ENCODE measurements at places on chromosomes 3 and 15.
A peak's percentile ranks its signal among the peaks of the same experiment; 100 is the strongest.

DNA sequence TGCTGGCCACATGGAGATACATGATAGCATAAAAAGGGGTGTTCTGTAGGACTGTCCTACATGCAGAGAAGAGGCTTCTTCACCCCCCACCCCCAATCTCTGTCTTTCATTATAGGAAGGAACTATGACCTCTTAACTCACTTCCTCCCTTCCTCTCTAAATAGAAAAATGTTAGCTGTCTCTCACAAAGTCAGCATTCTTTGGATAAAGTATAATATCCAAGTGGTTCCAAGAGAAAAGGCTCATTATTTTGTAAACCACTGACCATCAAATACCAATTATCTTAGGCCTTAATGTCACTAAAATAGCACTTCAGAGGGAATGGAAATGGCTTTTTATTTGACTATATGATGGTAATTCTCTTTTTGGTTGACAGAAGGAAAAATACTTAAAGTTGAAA is 95.3 kb upstream of the SLC2A2 start:
- DNase-seq: no peak

DNA sequence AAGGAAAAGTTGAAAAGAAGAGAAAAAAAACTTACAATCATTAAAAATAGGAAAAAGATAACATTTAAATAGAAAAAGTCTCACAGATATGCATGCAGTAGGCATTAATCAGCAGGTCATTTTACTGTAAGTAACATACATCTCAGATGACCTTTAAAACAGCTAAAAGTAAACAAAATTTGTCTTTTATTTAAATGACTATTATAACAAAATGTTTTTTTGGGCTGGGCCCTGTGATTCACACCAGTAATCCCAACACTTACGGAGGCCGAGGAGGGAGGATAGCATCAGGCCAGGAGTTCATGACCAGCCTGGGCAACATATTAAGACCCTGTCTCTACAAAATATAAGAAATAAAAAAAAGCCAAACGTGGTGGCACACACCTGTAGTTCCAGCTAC is 14.7 kb downstream of the IQGAP1 start:
- no peak for DNase-seq

- no peak for DNase-seq
These were observed 31.3 kb downstream of the LIPC start for GRCh38 chr15:58462973-58463663.

DNA sequence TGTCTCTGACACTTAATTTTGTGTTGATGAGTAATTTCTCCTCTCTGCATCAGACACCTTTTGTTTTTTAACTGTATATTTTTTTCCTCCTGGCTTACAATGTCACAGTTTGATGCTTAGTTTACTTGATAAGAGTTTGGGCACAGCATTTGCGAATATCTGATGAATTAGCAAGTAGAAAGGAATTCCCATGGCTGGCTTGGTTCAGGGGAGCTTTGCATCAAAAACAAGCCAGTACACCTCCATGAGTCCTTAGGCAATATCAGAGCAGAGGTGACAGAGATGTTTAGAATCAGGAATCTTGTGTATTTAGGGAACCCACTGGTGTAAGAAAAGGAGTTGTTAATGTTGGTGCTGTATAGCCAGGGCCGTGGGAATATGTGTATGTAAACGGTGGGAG is 9.3 kb downstream of the ARHGEF26 start:
- no peak for DNase-seq

DNA sequence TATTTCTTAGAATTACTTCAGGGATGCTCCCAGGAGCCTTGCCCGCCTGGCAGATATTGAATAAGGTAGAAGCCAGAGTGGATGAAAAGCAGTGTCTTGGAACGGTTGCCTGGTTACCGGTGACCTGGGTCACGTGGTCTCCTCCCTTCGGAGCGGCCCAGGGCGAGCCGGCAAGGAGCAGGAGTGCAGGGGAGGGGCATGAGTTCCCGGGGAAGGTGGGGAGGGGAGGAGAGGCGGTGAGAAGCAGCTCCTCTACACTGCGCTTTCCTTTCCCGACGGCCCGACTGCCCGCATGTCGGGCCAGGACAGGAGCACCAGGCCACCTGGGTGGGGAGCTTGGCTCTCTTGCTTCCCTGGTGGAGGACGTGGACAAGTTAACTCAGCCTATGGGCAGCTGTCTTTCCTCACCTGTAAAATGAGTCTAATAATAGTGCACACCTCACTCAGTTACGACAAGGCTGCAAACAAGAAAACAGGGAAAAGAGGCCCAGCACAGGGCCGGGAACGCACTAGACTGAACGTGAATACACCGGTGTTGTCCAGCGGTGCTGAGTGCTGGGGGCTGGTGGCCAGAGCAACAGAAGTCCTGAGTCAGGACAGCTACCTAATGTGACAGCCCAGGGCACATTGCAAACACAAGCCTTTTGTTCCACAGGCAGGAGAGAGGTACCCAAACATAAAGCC is 198.3 kb downstream of the ADAMTS9 start:
- peak; percentile 61 for DNase-seq

- DNase-seq: no peak
These were observed 6.2 kb upstream of the MAP1A start for GRCh38 chr15:43511012-43511885.

- DNase-seq: no peak
These were observed 660 bp downstream of the NECTIN3 start for GRCh38 chr3:111072031-111072921.

DNA sequence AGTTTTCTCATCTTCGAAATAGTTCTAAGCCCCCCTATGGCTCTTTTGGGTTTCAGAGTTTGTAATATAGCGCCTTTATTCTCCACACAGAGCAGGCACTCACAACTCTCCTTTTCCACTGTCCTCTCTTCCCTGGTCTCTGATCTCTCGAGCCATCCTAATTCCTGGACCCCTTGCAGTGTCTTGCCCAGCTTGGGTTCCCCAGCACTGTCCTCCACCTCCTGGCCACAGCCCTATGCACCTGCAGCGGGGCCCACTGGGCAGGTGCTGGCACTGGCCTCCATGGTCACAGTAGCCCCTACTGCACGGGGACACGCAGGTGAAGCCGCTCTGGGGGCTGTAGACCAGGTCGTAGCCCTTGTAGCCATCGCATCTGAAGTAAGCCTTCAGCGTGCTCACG is 27.9 kb downstream of the MUC20 start:
- no peak for DNase-seq

- no peak for DNase-seq
These were observed 83.1 kb downstream of the GAP43 start for GRCh38 chr3:115706311-115706829.

DNA sequence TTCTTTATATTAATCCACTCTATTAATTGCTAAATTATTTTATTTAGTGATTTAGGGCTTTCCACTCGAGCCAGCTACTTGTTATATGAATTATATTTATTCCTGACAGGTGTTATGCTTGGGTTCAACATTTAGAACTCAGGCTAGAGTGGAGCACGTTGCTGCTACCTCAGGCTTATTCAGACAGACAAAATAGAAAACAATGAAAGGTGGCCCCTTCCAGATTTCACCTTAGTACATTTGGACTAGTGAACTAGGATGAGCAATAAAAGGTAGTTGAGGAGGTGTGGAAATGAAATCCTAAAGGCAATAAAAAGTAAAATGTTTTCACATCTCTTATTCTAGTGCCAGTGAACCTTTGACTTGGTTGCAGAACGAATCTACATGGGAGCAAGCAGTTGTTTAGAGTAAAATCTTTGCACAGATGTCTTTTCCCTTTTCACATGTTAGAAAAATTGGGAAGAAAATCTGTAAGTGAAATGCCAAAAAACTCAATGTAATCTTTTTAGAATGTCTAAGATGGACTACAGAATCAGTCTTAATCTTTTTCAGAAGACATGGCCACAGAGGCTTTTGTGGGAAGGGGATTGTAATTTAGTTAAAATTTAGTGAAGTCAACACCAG is 63.8 kb downstream of the AKAP13 start:
- no peak for DNase-seq

DNA sequence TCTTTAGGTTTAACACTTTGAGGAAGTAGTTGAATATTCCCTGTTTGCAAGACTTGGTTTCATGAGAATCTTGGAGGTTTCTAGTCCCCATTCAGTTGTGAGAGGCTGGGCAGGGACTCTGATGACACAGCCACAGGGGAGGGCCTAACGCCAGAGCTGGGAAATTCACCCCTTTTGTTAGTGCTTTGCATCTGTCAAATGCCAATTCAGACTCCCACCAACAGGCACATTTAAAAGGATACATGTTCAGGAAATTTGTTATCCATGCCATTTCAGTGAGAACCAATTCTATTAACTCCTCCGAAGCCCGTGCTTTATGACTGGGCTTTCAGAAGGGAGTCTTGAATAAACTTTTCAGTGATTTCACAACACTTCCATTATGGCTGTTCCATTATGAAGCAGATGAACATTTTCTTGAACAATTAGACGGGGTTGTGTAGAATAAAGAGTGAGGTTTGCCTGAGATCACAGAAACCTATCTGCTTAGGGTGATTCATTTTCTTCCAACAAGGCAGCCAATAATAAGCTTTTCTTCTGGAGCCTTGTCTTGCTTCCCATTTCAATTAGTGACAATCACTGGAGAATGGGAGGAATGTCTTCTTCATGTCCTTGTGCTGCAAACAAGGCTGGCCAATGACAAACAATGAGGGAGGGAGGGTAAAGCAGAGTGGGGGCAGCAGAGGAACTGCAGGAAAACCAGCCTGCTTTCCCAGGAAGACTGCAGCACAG is 90.6 kb downstream of the SOX14 start:
- no peak for DNase-seq

- DNase-seq: no peak
These were observed 1.3 kb upstream of the PP2D1 start for GRCh38 chr3:20013396-20013795.

DNA sequence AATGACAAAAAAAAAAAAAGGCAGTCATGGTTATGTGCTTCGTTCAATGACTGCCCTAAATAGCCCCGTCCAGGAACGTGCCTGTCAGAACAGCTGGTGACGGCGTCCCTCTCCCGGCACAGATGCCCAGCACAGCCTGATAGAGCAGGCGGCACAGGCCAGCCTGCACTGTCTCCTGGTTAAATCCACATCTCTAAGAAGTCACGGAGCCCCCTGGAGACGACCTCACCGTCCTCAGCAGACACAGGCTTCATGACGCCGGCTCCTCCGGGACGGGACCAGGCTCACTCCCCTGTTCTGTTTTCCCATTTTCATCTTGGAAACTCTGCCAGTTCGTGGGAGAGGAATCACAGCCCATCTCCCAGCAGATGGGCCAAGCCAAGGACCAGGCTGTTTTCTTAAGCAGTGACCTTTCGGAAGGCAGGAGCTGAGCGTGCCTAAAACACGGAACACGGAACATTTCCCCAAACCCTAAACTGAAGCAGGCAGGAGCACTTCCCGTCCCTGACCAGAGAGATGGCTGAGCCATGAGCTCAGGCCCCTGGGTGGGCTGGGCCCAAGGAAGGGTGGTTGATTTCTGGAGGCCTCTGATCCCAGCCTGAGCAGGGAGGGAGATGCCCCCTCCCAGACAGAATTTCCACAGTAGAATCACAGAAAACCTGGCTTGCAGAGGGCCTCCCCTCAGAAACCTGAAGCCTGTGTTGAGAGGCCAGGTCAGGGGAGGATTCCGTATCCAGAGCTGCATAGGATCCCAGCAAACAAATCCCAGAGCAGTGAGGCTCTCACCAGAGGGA is 35.9 kb downstream of the ADCY5 start:
- no peak for DNase-seq

- peak; percentile 31 for DNase-seq
These were observed 612 bp upstream of the TBL1XR1 start for GRCh38 chr3:177197727-177198460.

DNA sequence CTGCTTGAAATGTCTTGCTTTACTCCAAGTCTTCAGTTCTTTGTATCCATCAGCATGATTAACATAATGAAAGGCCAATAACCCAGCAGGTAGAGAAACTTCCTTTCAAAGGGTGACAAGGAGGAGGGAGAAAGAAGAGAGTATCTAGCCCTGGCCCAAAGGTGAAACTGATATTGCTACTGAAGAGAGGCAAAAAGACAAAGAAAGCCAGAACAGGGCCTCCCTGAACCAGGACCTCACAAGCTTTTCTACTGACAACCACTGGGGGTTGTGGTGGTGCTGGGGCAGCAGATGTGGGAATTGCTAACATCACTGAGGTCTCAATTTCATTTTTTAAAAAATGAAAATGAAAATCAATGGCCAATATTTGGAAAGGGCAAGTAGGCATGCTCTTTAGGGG is 234.1 kb downstream of the RSL24D1 start:
- no peak for DNase-seq

Measured in right renal pelvis (tissue), 4 donors.